CD8-positive, alpha-beta memory T cell (primary cell): ENCODE measurements at places on chromosomes 3 and 15. TPM values are rescaled to one million over a fixed set of nuclear protein-coding genes. Genes with fewer than 3 reads are reported as not detected.

RBP2 gene
- not detected for total RNA-seq

KLHL40 gene
- not detected for total RNA-seq

PLS1 gene
- 4.1 TPM for total RNA-seq

TRAK1 gene
- 19.7 TPM for total RNA-seq

AGBL1 gene
- total RNA-seq: not detected

ZMYND10 gene
- total RNA-seq: 0.97 TPM

DVL3 gene
- total RNA-seq: 38.5 TPM

ZCWPW2 gene
- total RNA-seq: 0.20 TPM

ST8SIA2 gene
- total RNA-seq: not detected

BCL6 gene
- total RNA-seq: 17.1 TPM

DGKG gene
- total RNA-seq: 0.04 TPM

ITIH1 gene
- total RNA-seq: not detected

LYZL4 gene
- total RNA-seq: not detected

ESYT3 gene
- total RNA-seq: 0.07 TPM

DNA sequence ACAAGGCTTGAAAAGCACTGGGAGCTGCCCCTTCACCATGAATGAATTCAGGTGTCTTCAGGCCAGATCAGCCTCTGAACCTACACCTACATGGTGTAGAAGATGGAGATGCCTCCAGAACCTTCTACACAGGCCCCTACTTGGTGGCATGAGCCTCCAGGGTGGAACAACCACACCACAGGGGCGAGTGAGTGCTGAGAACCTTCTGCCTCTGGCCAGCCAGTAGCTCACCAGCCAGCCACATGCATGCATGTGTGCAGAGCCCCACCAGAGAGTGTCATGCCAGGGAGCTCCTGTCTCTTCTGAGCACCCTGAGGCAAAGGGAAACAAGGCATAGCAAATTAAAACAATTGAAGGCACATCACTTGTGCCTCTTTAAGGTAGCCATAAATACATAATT lies 161.8 kb upstream of the TOPAZ1 start:
- H3K27ac ChIP-seq: no peak overlapping the region
- no peak overlapping the region for H3K4me3 ChIP-seq
- no peaks in the 10 kb centered on the region for H3K36me3 ChIP-seq
- H3K4me1 ChIP-seq: no peaks in the 10 kb centered on the region
- no peaks in the 10 kb centered on the region for H3K27me3 ChIP-seq

GRCh38 chr3:23701716-23702597 lies 103.8 kb upstream of the UBE2E1 start:
- H3K27me3 ChIP-seq: no peaks in the 10 kb centered on the region
- no peaks in the 10 kb centered on the region for H3K36me3 ChIP-seq
- no peak overlapping the region for H3K4me3 ChIP-seq
- DNase-seq: no peak
- H3K27ac ChIP-seq: no peak overlapping the region
- H3K4me1 ChIP-seq: no peaks in the 10 kb centered on the region

DNA sequence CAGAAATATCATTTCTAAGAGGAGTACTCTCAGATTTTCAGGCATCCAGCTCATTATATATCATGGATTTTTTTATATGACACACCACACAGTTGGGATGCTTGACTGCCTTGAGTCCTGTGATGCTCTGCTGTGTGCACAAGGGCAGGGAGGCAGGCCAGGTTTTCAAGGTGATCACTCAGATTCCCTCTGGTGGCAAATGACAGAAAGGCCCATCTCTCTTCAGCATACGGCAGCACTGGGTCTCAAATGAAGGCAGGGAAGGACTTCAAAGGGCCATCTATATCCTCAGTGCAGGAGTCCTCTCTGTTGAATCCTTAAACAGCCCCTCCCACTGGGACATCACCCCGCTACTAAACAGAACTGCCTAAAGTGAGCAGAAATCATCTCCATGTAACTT lies 54.8 kb upstream of the MYO5C start:
- H3K36me3 ChIP-seq: peaks cover 21% of the 10 kb centered on the region
- no peaks in the 10 kb centered on the region for H3K4me1 ChIP-seq
- DNase-seq: no peak
- H3K4me3 ChIP-seq: no peak overlapping the region
- no peak overlapping the region for H3K27ac ChIP-seq

- H3K4me3 ChIP-seq: no peak overlapping the region
- H3K4me1 ChIP-seq: no peaks in the 10 kb centered on the region
Observed at GRCh38 chr3:49500732-49501609, 30.9 kb downstream of the DAG1 start.

DNA sequence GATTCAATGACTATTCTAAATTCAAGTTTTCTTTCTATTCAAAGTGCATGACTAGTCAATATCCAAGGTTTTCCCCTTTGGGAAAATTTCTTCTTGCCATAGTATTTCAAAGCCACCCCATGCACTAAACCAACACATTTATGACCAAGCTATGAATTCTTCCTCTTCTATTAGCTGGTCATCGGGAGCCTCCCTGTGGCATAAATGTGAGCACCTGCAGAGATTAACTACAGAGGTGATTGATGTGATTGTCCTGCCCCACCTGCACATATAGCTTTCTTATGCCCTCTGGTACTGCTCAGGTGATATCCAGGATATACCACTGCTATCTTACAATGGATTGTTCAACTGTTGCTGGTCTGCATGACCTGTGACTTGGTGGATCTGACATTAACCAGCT lies 694.9 kb downstream of the ZBBX start:
- no peak overlapping the region for H3K27ac ChIP-seq
- no peaks in the 10 kb centered on the region for H3K4me1 ChIP-seq
- no peaks in the 10 kb centered on the region for H3K27me3 ChIP-seq
- no peak overlapping the region for H3K4me3 ChIP-seq

DNA sequence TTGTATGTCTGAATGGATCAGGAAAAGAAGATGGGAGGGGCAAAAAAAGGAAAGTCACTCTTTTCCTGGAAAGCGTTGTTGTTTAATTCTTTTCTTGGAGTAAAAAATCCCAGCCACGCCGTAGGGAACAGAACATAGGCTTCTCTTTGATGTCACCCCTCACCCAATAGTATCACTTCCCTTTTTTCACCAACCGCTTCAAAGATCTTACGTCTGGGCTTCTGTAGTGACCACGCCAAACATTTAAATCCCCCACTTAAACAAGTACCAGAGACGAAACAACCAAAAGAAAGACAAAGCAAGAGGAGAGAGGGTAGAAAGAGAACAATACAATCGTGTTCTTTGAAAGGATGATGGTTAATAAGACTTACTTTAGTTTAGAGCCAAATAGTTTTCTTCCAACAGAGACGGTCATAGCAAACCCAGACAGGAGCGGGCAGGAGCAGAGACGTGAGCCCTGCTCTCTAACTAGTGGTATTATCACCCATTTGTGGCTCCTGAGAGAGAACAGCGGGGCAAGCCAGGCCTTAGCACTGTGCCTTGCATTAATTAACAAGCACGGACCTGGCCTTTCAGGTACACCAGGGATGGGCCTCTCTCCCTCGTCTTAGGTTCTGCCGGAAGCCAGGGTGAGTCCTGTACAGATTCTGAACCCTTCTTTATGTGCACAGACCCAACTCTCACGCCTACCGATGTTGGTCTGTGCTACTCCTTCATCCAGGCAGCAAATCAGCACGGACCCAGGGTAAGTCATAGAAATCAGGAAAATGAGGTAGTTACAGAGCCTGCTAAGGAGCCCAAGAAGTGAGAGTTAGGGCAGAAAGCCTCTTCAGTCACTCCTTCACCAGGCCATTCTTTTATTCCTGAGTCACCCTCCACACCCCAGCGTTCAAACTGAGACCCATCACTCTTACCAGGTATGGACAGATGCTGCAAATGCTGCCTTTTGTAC lies 28.2 kb upstream of the BCL6 start:
- peaks cover 31% of the 10 kb centered on the region for H3K4me1 ChIP-seq
- H3K27ac ChIP-seq: no peak overlapping the region
- no peak for DNase-seq
- no peak overlapping the region for H3K4me3 ChIP-seq
- H3K27me3 ChIP-seq: no peaks in the 10 kb centered on the region

DNA sequence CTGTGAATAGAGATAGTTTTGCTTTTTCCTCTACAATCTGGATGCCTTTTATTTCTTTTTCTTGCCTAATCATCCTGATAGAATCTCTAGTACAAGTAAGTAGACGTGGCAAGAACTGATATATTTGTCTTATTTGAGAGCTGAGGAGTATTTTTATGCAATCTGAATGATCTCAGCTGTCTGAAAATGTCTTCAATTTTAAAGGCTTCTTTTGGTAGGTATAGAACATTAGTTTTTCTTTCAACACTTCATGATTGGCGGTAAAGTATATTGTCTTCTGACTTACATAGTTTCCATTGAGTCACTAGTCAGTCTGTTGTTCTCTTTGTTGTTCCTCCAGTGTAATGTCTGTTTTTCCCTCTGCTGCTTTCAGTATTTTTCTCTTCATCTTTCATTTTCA lies 31.3 kb downstream of the MGA start:
- H3K36me3 ChIP-seq: no peaks in the 10 kb centered on the region
- no peak overlapping the region for H3K4me3 ChIP-seq
- no peaks in the 10 kb centered on the region for H3K27me3 ChIP-seq
- no peak for DNase-seq
- H3K27ac ChIP-seq: no peak overlapping the region

GRCh38 chr3:66186545-66186944 lies 34.3 kb upstream of the SLC25A26 start:
- no peaks in the 10 kb centered on the region for H3K36me3 ChIP-seq
- no peak overlapping the region for H3K4me3 ChIP-seq
- no peak overlapping the region for H3K27ac ChIP-seq
- H3K27me3 ChIP-seq: no peaks in the 10 kb centered on the region

DNA sequence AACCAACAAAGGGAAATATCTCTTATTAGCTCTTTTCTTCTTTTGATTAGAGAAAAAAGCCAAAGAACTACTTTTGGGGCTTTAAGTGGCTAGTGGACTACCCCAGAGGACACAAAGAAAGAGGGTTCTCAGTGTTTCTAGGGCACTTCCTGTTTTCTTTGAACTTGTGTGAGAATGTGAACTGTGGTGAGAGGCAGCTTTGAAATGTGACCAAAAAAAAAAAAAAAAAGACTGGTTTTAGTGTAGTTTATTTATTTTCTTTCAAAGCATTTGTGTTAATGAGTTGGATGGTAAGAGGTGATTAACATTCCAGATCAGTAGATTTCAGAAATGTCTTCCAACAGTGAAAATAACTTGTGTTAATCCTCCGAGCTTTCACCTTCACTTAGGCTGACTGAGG lies 32.4 kb downstream of the SELENOT start:
- H3K27me3 ChIP-seq: no peaks in the 10 kb centered on the region
- H3K4me1 ChIP-seq: peaks cover 16% of the 10 kb centered on the region
- no peak overlapping the region for H3K4me3 ChIP-seq

- DNase-seq: no peak
- no peak overlapping the region for H3K4me3 ChIP-seq
- H3K36me3 ChIP-seq: no peaks in the 10 kb centered on the region
- H3K27me3 ChIP-seq: no peaks in the 10 kb centered on the region
- no peak overlapping the region for H3K27ac ChIP-seq
Observed at GRCh38 chr3:119592861-119593260, 4.8 kb upstream of the PLA1A start.

GRCh38 chr3:12833222-12834161 lies 7.9 kb downstream of the RPL32 start:
- DNase-seq: no peak
- no peak overlapping the region for H3K4me3 ChIP-seq
- H3K36me3 ChIP-seq: peaks cover 43% of the 10 kb centered on the region

GRCh38 chr15:72919936-72920465 lies 132.3 kb upstream of the NEO1 start:
- H3K4me1 ChIP-seq: no peaks in the 10 kb centered on the region
- H3K27me3 ChIP-seq: no peaks in the 10 kb centered on the region
- no peak for DNase-seq
- no peak overlapping the region for H3K27ac ChIP-seq
- no peaks in the 10 kb centered on the region for H3K36me3 ChIP-seq

- no peak overlapping the region for H3K4me3 ChIP-seq
- DNase-seq: no peak
- peaks cover 16% of the 10 kb centered on the region for H3K36me3 ChIP-seq
- no peaks in the 10 kb centered on the region for H3K4me1 ChIP-seq
- no peaks in the 10 kb centered on the region for H3K27me3 ChIP-seq
Observed at GRCh38 chr3:167679526-167679925, 25.8 kb upstream of the WDR49 start.

- no peak overlapping the region for H3K4me3 ChIP-seq
- no peaks in the 10 kb centered on the region for H3K4me1 ChIP-seq
- H3K27me3 ChIP-seq: no peaks in the 10 kb centered on the region
- no peak overlapping the region for H3K27ac ChIP-seq
- no peaks in the 10 kb centered on the region for H3K36me3 ChIP-seq
Observed at GRCh38 chr3:105197863-105198262, 168.8 kb upstream of the ALCAM start.

- H3K27me3 ChIP-seq: no peaks in the 10 kb centered on the region
- H3K4me1 ChIP-seq: no peaks in the 10 kb centered on the region
- H3K4me3 ChIP-seq: no peak overlapping the region
- H3K27ac ChIP-seq: no peak overlapping the region
- DNase-seq: no peak
Observed at GRCh38 chr15:101407439-101407838, 82.1 kb downstream of the PCSK6 start.

GRCh38 chr3:138748190-138748589 lies 86.5 kb downstream of the PIK3CB start:
- no peaks in the 10 kb centered on the region for H3K4me1 ChIP-seq
- H3K36me3 ChIP-seq: no peaks in the 10 kb centered on the region
- H3K27me3 ChIP-seq: no peaks in the 10 kb centered on the region
- no peak overlapping the region for H3K27ac ChIP-seq
- DNase-seq: no peak

- peak; percentile 70 for DNase-seq
- no peaks in the 10 kb centered on the region for H3K36me3 ChIP-seq
- H3K4me3 ChIP-seq: no peak overlapping the region
- no peaks in the 10 kb centered on the region for H3K27me3 ChIP-seq
Observed at GRCh38 chr15:48352474-48353072, 21.3 kb downstream of the DUT start.

DNA sequence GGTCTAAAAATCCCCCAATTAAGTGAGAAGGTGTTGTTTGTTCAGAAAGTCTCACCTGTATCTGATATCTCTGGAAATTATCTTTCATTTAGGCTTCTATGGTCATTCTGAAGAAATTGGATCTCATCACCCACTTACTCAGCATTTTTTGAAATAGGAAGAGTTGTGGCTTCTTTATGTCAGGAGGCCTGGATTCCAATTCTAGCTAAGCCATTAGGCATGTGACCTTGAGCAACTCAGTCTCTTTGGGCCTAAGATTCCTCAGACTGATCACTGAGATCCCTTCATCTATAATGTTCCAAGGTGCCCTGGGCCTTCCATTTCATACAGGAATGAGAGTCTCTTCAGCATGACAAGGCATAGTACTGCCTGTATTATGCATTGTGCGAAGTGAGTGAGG lies 70.3 kb downstream of the ARHGEF26 start:
- H3K4me3 ChIP-seq: no peak overlapping the region
- no peak for DNase-seq
- no peak overlapping the region for H3K27ac ChIP-seq
- H3K4me1 ChIP-seq: no peaks in the 10 kb centered on the region
- no peaks in the 10 kb centered on the region for H3K36me3 ChIP-seq

DNA sequence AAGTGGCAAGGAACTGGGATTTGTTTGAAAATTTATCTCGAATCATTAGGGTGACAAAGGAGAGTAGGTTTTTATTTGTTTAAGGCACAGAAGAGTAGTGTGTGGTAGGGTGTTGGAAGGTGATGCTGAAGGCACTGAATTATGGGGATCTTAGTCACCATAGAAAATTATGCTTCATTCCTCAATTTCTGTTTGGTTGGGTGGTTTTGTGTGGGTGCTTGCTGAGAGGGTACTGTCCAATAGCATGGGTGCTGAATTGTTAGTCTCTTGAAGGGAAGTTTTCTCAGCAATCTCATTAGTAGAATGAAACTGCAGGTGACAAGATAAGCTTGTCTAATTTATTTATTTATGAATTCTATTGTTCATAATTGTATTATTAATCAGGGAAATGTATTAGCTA lies 610.9 kb downstream of the AGBL1 start:
- H3K4me1 ChIP-seq: no peaks in the 10 kb centered on the region
- no peaks in the 10 kb centered on the region for H3K27me3 ChIP-seq
- H3K36me3 ChIP-seq: no peaks in the 10 kb centered on the region
